ENCODE measurements at places on chromosomes 5 and 9. TPM values are rescaled to one million over a fixed set of nuclear protein-coding genes. Genes with fewer than 3 reads are reported as not detected.

ARHGEF39 gene
- total RNA-seq = 11.9 TPM

LCNL1 gene
- not detected for total RNA-seq

PLAC8L1 gene
- not detected for total RNA-seq

STC2 gene
- 50.6 TPM for total RNA-seq

TGFBI gene
- 371 TPM for total RNA-seq

GNAQ gene
- 20.6 TPM for total RNA-seq

MYOT gene
- not detected for total RNA-seq

C9orf85 gene
- 9.8 TPM for total RNA-seq

IL13 gene
- total RNA-seq = not detected

RGMB gene
- total RNA-seq = 20.9 TPM

STPG3 gene
- total RNA-seq = not detected

WDR38 gene
- not detected for total RNA-seq

DNAH5 gene
- total RNA-seq = 1.7 TPM

EGFL7 gene
- 15.6 TPM for total RNA-seq

LRRTM2 gene
- under 0.01 TPM for total RNA-seq

FRMPD1 gene
- not detected for total RNA-seq

OLFM1 gene
- not detected for total RNA-seq

SLC22A5 gene
- total RNA-seq = 13.1 TPM

SLC23A1 gene
- not detected for total RNA-seq

FRRS1L gene
- total RNA-seq = 0.69 TPM

PCDHA1 gene
- total RNA-seq = not detected

SOX30 gene
- total RNA-seq = 0.23 TPM

PCDHB7 gene
- not detected for total RNA-seq

FBLL1 gene
- not detected for total RNA-seq

ORM2 gene
- not detected for total RNA-seq

QRFP gene
- not detected for total RNA-seq

ZDHHC12 gene
- 106 TPM for total RNA-seq

IFNA2 gene
- not detected for total RNA-seq

ALDOB gene
- not detected for total RNA-seq

OTP gene
- total RNA-seq = not detected

SPATA31A1 gene
- not detected for total RNA-seq

NR2F1 gene
- total RNA-seq = 14.8 TPM

AGXT2 gene
- not detected for total RNA-seq

ANKDD1B gene
- 1.3 TPM for total RNA-seq

BTNL9 gene
- total RNA-seq = 0.22 TPM

UBE2QL1 gene
- not detected for total RNA-seq

HAVCR1 gene
- 25.8 TPM for total RNA-seq

NR2F1-AS1 gene
- total RNA-seq = 1.2 TPM

SLCO6A1 gene
- total RNA-seq = not detected

GPX8 gene
- total RNA-seq = 58.5 TPM

TMOD1 gene
- total RNA-seq = 0.98 TPM

SQSTM1 gene
- total RNA-seq = 275 TPM

ANKRD34B gene
- 1.2 TPM for total RNA-seq

All from epithelial cell of proximal tubule (primary cell).